ENCODE measurements at places on chromosomes 2 and 18.

DNA sequence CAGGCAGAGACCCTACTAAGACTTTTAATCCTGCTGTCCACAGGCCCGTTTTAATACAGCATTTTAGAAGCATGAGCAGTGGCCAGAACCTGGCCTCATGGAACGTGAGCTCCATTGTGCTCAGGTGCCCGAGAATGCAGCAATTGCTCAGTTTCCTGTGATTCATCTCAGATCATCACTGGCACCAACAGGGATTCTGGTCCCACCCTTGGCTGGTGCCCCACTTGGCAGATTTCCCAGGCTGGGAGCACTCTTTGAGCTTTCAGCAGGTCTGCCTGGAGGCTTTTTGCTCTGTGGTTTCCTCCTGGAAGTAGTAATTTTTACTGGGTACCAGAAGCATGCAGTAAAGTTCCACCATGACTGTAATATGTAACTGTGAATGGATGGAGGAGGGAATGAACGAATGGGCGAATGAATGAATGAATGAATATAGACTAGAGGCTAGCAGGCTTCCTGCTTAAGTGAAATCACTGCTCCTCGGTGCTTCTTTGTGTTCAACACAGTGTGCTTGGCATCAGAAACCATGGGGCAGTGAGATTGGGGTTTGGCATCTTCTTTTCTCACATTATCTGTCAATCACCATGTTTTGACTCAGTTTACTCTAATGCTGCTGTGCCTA lies 312.9 kb downstream of the PRKCE start:
- DNase-seq: no peak

DNA sequence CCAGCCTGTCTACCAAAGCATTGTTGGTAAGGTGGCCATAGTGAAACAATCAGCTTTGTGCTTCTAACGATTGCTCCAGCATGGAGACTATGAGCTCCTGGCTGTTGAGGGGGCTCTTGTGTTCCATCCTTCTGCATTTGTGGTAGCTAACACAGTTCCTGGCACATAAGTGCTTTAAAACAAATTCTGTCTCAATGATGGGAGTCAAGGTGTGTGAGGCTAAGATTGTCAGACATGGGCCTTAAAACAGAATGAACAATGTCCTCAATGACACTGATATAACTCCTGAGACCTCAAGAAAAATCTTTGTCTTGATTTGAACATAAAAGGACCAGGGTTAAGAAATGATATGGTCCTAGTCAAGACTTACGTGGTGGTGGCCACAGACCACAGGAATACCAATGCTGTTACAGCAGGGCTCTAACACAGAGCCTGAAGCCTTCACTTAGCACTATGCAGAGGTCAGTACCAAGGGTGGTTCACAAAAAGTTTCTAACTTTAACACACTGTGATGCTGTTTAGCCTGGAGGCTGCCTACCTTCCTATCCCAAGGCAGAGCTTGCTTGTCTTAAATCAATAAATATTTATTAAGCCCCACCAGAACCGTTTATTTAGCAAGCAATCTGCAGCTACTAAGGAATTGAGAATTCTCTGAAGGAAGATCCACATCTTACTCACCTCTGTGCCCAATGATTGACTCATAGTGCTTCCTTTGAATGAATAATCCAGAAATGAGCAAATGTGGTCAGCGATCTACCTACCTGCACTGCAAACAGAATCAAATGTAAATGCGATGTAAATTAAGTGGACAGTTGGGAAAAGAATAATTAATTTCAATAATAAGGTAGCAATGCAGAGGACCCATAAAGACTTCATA lies 35.1 kb downstream of the EVA1A start:
- no peak for DNase-seq

DNA sequence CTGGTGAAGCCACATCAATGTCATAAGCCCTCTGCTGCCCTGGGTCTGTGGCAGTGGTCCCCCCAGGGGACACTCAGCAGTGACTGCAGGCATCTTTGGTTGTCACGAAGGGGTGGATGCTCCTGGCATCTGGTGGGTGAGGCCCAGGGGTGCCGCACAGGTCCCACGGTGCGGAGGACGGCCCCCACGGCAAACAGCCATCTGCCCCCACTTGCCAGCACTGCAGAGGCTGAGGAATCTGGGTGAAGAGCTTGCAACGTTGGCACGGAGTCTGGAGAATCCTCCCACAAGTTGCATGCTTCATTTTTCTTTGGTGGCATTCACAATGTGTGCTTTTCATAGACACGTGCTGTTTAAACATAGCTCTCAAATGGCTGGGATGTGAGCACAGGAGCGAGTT lies 105.1 kb upstream of the PXDN start:
- no peak for DNase-seq

DNA sequence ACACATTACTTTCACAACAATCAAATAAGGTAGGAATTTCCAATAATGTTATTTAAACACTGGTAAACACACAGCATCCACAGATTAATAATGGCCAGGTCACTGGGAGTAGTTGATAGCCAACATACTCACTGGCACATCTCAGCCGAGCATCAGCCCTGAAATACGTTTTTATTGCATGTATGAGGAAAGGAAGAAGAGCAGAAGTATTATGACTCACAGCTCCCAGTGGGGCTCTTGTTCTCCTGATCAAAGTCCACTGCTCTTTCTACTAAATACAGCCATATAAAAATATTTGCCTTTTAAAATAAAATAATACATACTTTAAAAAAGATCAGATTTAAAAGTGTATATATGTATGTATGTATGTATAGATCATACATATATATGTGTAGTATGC lies 999.6 kb downstream of the SUCLG1 start:
- DNase-seq: no peak

DNA sequence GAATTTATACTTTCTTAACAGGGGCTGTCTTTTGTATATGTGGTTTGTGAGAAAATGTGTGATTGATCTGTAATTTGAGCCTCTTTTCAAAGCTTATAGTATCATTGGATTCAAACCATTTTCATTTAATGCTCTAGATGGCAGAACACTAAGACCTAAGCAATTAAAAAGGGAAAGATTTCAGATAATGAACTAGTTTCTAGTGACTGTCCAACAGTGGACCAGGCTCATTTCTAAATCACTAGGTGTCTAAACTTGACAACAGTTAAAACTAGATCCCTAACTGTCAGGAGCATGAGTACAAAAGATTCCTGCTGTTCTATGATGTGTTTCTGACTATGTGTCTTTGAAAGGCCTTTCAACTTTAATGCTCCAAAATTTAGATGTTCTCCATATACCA lies 54.6 kb downstream of the ANKRD44 start:
- no peak for DNase-seq

- DNase-seq: no peak
These were observed 231.5 kb downstream of the AFF3 start for GRCh38 chr2:99910902-99911301.

DNA sequence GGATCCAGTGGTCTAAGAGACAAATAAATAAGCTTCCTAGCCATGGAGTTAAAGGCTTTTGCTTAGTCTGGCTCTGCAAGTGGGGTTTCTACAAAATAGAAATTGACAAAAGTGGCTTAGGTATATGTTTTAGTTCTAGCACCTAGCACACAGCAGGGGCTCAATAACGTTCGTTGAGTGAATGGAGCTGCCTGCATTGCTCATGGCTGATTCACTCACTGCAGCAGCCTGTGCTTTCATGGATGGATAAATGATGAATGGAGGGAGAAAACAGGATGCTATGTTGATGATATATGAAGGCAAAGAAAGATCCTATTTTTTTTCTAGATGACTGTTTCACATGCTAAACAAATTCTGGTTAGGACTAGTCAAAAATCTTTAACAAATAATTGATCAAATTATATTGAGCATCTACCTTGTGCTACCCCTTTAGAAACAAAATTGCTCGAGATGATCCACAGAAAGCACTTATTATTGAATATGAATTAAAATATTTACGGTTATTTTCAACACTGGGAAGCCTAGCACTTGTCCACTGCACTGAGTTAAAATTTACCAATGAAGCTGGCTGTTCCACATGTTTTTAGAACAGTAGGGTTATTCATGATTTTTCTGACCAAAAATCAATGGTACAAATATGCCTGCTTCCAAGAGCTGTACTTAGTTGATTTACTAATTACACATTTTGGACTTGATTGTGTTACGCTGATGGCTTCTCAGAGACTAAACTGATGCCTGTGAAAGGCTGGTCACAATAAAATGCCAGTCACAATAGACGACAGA lies 39.6 kb downstream of the HDHD2 start:
- DNase-seq: no peak

DNA sequence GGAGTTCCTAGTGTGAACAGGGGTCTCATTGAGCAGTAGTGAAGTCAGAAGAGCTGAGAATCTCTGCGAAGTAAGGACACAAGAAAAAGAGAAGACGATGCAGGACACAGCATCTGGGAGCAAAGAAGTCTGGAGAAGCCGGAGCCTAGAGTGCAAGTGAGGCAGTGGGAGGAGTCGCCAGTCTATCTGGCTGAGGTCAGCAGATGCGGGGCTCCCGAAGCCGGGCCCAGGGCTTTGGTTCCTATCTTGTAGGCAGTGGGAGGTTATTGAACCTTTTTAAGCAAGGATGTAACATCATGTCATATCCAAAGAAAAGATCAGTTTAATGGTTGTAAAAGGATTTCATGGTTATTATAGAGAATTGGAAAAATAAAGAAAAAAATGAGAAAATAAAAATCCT lies 90.8 kb upstream of the KCTD1 start:
- DNase-seq: no peak

DNA sequence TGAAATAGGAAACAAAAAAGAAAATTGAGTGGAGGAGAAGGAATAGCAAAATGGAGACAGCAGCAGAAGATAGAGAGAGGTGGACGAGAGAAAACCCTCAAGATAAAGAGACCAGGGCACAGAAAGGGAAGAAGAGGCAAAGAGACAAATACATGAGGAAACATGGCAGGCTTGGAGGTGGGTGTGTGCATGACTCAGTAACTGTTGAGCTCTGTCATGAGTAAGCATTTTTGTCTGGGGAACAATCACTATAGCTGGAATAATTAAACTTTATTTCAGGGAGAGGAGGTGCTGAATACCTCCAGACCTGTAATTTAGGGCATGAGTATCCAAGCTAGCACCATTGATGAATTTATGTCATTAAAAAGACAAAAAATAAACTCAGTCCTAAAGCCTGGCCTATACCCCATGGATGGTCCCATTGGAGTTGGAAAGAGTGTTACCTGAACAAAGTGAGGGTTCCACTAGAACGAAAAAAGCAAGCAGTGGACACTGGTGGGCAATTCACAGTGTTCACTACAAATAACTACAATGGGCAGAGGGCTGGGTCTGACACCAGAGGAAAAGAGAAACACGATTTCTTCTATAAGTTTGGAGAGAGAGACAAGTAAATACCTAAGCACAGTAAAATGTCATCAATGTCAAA lies 145.5 kb downstream of the ADCYAP1 start:
- no peak for DNase-seq

- no peak for DNase-seq
These were observed 284.1 kb downstream of the MYCN start for GRCh38 chr2:16224298-16225045.

GRCh38 chr2:35973132-35973736 lies 382.3 kb upstream of the CRIM1 start:
- DNase-seq: no peak

DNA sequence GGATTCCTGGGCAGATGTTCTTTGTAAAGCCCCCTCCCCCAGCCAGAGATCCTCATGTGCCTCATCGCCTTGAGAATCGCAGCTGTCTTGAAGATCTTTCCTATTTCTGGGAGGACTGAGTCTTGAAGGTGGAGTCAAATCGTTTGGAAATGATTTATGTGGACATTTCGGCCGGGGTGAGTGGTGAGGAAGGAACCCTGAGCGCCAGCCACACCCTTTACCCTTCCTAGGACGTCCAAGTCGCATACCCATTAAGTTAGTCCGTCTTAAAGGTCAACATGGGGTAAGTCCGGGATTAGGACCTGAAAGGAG lies 84.9 kb upstream of the ZCCHC2 start:
- DNase-seq: no peak

DNA sequence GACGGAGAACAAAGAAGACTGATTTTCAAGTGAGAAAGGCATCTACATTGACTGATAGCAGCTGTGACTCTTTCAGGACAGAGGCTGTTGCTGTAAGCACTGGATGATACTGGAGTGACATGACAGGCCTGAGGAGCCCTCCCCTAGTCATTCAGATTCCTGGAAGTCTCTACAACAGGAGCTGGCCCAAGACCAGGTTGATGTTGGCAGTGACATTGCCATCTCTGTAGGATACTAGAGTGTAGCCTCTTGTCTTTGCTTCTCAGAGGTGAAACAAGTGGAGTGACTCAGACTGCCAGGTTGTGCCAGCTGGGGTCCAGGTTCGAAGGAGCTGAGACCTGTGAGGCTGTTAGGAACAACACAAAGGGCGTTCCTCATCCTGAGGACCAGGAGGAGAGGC lies 44.7 kb upstream of the SH3RF3 start:
- no peak for DNase-seq

DNA sequence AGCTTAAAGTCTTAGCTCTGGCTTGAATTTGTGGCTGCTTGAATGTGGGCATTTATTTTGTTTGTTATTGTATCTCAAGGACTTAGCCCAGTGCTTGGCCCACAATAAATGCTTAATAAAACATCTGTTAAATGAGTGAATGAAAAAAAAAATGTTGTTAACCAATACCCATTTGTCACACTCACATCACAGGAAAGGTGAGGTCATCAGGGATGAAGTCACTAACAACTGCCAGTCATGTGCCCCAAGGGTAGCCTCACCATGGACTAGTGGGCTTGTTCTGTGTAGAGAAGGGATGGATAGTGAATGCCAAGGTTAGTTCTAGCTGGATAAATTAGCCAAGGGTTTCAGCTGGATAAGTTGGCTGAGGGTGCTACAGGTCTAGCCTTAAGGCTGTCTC lies 3.0 kb downstream of the NRBP1 start:
- no peak for DNase-seq

DNA sequence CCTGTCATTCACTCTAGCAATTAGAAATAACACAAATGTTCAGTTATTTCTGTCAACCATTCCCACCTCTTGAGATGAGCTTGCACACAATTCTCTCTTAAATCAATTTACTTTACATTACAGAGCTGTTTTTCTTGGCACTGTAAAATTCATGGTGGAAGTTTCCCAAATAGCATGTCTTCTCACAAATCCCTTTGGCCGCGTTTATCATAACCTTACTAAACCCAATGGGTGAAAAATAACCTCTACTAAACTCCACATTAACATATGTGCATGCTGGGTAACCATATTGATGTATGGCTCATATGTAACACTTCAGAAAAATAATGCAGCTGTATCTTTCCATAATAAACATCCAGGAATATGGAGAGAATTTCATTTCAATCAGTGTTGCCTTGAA lies 75.5 kb upstream of the SULT1C3 start:
- no peak for DNase-seq

GRCh38 chr2:68878071-68878711 lies 7.0 kb upstream of the BMP10 start:
- no peak for DNase-seq

GRCh38 chr18:9104244-9104901 lies 1.9 kb downstream of the NDUFV2 start:
- DNase-seq: no peak
